ENCODE measurements at places on chromosomes 2 and 18. TPM values are rescaled to one million over a fixed set of nuclear protein-coding genes. Genes with fewer than 3 reads are reported as not detected.

Gene TGFA
- 1.7 TPM for total RNA-seq

Gene CYS1
- total RNA-seq: 1.6 TPM

Gene C1QL2
- not detected for total RNA-seq

Gene ALPG
- not detected for total RNA-seq

Gene NEB
- 0.94 TPM for total RNA-seq

Gene GKN2
- total RNA-seq: not detected

Gene ZNF407
- 12.4 TPM for total RNA-seq

Gene NETO1
- total RNA-seq: not detected

Gene IL36G
- total RNA-seq: not detected

Gene SLC9A2
- total RNA-seq: not detected

Gene XRCC5
- 191 TPM for total RNA-seq

Gene SELENOI
- 5.7 TPM for total RNA-seq

Gene ARHGEF4
- total RNA-seq: 0.90 TPM

Gene HNMT
- 16.8 TPM for total RNA-seq

Gene GPR39
- 0.98 TPM for total RNA-seq

Gene KANSL3
- total RNA-seq: 27.6 TPM

Gene OSR1
- total RNA-seq: 56.5 TPM

Gene CHRNG
- total RNA-seq: not detected

Gene TMSB10
- 2,721 TPM for total RNA-seq

Gene RAD51AP2
- under 0.01 TPM for total RNA-seq

Gene SERPINB7
- total RNA-seq: 4.7 TPM

Gene DNAJC5G
- not detected for total RNA-seq

Gene DOK1
- 21.3 TPM for total RNA-seq

Gene CD8B
- not detected for total RNA-seq

Gene RAMP1
- 1.6 TPM for total RNA-seq

Data from smooth muscle cell of the coronary artery (primary cell).